Hematopoietic multipotent progenitor cell (in vitro differentiated cells): ENCODE measurements at places on chromosomes 11 and 22. TPM values are rescaled to one million over a fixed set of nuclear protein-coding genes. Genes with fewer than 3 reads are reported as not detected.

- DNase-seq: no peak
Measured at GRCh38 chr11:117789241-117789640, 7.8 kb downstream of the DSCAML1 start.

- DNase-seq: no peak
Measured at GRCh38 chr11:104390651-104391050, 226.7 kb upstream of the PDGFD start.

GRCh38 chr22:25555586-25555985 is 8.9 kb upstream of the GRK3 start:
- no peak for DNase-seq

TPBGL gene
- total RNA-seq: under 0.01 TPM

DNA sequence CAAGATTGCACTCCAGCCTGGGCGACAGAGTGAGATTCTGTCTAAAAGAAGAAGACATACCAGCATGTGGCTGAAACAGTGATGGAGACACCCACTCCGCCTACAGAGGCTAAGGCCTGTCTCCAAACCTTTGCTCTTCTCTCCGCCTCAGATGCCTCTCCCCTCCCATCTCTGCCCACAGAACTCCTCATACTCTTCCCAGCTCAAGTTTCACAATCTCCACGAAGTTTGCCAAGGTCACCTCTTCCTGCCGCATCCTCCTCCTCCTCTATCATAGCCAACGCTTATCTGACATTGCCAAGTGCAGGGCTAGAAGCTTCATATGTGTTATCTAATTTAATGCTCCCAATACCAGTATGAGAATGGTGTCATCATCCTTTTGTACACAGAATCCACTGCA is 25.9 kb upstream of the FBLN1 start:
- DNase-seq: no peak

GRCh38 chr11:80462211-80462610 is 1021.4 kb upstream of the TENM4 start:
- no peak for DNase-seq

- DNase-seq: no peak
Measured at GRCh38 chr22:27331526-27332281, 469.9 kb downstream of the MN1 start.

GRCh38 chr11:110190885-110191284 is 97.7 kb downstream of the ZC3H12C start:
- no peak for DNase-seq

GRCh38 chr22:43993072-43993760 is 30.9 kb upstream of the PARVB start:
- DNase-seq: peak; percentile 17

VPREB1 gene
- 3.5 TPM for total RNA-seq

- DNase-seq: no peak
Measured at GRCh38 chr11:69889400-69890318, 70.4 kb upstream of the FGF3 start.

GRCh38 chr22:49243335-49243734 is 584.3 kb downstream of the BRD1 start:
- no peak for DNase-seq
